ENCODE measurements at places on chromosomes 12 and 14. TPM values are rescaled to one million over a fixed set of nuclear protein-coding genes. Genes with fewer than 3 reads are reported as not detected.

RPGRIP1 gene
- total RNA-seq = 10.4 TPM

CLEC4A gene
- 3.9 TPM for total RNA-seq

POLE gene
- 51.5 TPM for total RNA-seq

FAM186B gene
- total RNA-seq = 0.98 TPM

JAG2 gene
- 15.4 TPM for total RNA-seq

PMCH gene
- not detected for total RNA-seq

DENND5B gene
- 18.7 TPM for total RNA-seq

GALNT16 gene
- total RNA-seq = 8.8 TPM

LMO3 gene
- total RNA-seq = 6.9 TPM

DNA sequence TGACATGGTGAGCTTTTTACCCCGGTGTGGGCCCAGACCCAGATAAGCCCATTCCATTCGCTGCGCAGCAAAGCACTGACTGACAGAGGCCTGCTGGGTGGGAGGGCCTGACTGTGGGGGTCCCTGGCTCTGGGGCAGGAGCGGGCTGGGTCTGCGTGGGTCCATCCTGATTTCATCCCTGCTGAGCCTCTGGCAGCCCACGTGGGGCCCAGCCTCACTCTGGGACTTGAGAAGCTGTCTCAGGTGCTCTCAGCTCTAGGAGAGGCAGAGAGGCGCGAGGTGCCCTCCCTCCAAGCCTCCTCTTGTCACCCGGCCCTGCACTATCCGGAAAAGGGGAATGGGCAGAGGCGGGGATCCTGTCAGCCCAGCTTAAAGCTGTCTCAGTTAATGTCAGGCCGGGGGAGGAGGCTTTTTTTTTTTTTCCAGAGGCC lies 927 bp downstream of the ABCB9 start:
- H3K27me3 ChIP-seq = no peaks in the 10 kb centered on the region
- DNase-seq = no peak
- peaks cover 21% of the 10 kb centered on the region for H3K4me1 ChIP-seq
- H3K4me3 ChIP-seq = peak overlapping the region; percentile 75

DNA sequence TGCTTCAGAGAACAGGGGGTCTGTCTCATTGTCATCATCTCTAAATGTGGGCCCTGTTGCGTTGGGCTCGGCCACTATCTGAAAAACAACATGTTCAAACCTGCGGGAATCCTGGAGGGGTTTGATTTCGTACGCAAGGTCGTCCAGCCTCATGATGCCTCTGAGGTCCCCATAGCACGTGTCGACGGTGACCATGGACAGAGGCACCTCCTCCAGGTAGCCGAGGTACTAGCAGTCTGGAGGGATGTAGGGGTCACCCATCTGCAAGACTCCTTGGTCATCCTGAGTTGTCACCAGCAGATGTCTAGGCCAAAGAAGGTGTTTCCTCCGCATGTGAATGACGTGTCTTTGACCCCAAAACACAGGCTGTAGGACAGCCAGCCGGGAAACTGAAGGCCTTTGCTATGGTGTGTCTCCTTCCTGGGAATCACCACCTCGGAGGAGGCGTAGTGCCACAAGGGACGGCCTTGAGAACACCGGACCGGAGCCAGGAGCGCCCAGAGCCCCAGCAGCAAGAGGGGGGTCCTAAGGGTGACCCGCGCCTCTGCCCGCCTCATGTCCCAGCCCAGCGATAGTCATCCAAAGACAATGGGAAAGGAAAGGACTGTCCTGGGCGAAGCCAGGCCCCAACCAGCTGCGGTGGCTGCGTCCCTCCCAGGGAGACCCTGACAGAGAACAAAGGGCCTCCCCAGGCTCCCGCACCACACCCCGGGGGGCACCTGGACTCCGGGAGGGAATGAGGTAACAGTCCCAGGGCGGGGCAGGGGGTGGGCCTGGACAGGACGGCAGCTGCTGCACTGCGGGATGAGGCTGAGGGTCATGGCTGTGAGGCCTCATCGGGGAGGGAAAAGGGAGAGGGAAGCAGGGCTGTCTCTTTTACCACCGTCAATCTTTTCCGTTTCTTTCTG lies 445.5 kb downstream of the TMEM121 start:
- no peak for DNase-seq
- no peaks in the 10 kb centered on the region for H3K27me3 ChIP-seq
- H3K36me3 ChIP-seq = no peaks in the 10 kb centered on the region
- no peaks in the 10 kb centered on the region for H3K4me1 ChIP-seq

GRCh38 chr12:33944703-33945437 lies 77.4 kb upstream of the ALG10 start:
- no peaks in the 10 kb centered on the region for H3K36me3 ChIP-seq
- no peak for DNase-seq
- no peaks in the 10 kb centered on the region for H3K27me3 ChIP-seq
- H3K27ac ChIP-seq = no peak overlapping the region
- H3K4me1 ChIP-seq = no peaks in the 10 kb centered on the region
- H3K4me3 ChIP-seq = no peak overlapping the region

- no peaks in the 10 kb centered on the region for H3K27me3 ChIP-seq
- H3K4me3 ChIP-seq = no peak overlapping the region
- no peak overlapping the region for H3K27ac ChIP-seq
- no peak for DNase-seq
Observed at GRCh38 chr12:103241184-103241583, 254.6 kb downstream of the C12orf42 start.

DNA sequence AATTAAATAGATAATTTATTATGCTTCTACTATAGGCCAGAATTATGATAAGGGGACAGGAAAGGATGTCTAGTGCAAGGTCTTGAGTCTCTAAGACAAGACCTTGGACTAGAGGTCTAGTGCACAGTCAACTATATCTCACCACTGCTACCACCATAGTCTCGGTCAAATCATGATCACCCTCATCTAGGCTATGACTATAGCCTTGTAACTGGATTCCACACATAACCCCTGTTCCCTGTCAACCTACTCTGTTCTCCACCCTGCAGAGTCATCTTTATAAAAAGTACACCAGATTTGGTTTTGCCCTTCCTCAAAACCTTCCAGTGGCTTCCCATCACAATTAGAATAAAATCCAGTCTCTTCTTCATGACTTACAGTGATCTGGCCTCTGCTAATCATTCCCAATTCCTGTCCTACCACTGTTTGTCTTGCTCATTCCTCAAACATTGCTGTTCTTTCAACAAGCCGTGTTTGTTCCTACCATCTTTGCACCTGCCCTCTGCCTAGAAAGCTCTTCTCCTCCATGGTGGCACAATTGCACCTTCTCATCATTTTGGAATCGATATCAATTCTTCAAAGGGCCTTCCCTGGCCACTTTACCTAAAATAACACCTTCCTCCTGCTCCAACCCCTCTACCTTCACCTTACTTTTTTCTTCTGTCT lies 169.4 kb downstream of the FOXN3 start:
- H3K4me1 ChIP-seq = no peaks in the 10 kb centered on the region
- H3K4me3 ChIP-seq = no peak overlapping the region
- H3K36me3 ChIP-seq = no peaks in the 10 kb centered on the region

DNA sequence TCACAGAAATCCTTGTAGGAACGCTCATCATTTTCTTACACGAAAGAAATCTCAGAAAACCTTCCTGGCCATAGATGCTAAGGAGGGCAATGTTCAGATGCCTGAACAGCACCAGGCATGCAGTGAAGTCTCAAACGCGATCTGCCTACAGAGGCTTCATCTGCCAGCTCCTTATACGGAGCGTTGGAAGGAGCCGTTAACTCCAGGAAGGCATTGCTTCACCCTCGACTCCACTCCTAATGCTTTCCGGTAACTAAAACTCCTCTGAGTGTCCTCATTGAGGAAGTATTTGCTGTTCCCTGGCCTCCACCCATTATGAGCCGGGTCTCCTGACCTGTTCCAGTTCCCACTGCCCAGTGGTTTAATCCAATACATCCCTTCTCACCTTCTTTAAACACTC lies 502.7 kb downstream of the BCL11B start:
- no peaks in the 10 kb centered on the region for H3K36me3 ChIP-seq
- no peak overlapping the region for H3K4me3 ChIP-seq
- no peak for DNase-seq
- no peaks in the 10 kb centered on the region for H3K4me1 ChIP-seq
- no peaks in the 10 kb centered on the region for H3K27me3 ChIP-seq
- no peak overlapping the region for H3K27ac ChIP-seq

DNA sequence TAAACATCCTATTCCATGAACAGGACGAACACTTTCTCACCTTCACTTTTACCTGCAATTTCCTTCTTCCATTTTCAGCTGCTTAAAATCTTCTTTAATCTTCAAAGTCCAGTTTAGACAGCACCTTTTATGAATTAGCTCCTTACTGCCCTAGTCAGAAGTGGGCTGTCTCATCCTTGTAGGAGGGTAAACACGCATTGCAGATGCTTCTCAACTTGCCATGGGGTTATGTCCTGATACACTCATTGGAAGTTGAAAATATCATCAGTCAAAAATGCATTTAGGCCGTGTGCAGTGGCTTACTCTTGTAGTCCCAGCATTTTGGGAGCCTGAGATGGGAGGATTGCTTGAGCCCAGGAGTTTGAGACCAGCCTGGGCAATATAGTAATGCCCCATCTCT lies 35.2 kb downstream of the HMGA2 start:
- no peaks in the 10 kb centered on the region for H3K4me1 ChIP-seq
- no peak overlapping the region for H3K27ac ChIP-seq
- H3K4me3 ChIP-seq = no peak overlapping the region
- no peaks in the 10 kb centered on the region for H3K36me3 ChIP-seq
- no peaks in the 10 kb centered on the region for H3K27me3 ChIP-seq

DNA sequence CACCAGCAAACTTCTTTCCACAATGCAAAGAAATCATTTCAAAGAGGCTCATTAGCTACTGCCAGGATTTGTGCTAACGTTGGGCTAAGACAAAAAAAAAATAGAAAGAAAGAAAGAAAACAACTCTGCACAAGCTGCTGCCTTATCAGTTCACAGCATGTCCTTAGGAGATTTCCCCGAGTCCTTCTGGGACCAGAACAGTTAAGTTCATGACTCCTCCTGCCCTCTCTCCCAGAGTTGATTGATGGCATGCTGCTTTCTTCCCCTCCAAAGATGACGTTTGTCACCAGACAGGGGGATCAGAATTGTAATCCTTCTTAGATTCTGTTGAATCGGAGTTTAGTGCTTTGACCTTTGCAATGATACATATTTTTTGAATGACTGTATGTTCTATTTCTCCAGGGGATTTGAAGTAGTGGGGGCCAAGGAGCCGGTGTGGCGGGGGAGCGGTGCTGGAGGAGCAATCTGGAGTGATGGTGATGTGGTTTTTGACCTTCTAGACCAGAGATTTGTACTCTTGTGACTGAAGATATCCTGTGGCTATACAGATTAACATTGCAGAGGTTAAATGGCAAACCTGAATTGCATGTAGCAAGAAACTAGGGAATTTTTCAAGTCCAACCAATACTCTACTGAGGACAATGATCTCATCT lies 409.2 kb upstream of the TMPO start:
- H3K27me3 ChIP-seq = no peaks in the 10 kb centered on the region
- H3K4me3 ChIP-seq = no peak overlapping the region
- no peak for DNase-seq
- no peaks in the 10 kb centered on the region for H3K4me1 ChIP-seq

DNA sequence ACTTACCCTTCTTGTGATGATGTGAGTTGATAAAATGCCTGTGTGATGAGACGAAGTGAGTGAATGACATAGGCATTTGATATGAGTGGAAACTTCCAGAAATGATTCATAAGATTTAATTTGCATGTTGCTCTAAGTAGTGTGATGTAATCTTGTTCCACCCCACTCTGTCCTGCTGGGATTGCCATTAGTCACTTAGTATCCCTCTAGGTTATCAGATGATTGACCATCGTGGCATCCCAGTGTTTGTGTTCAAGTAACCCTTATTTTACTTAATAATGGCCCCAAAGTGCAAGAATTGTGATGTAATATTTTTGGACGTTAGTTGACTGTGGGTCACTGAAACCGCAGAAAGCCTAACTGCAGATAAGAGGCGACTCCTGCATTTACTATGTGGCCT lies 214.4 kb upstream of the DIO2 start:
- no peaks in the 10 kb centered on the region for H3K36me3 ChIP-seq
- no peaks in the 10 kb centered on the region for H3K4me1 ChIP-seq
- no peak overlapping the region for H3K27ac ChIP-seq
- no peaks in the 10 kb centered on the region for H3K27me3 ChIP-seq

GRCh38 chr12:101642115-101643067 lies 47.6 kb downstream of the MYBPC1 start:
- no peak for DNase-seq
- H3K27ac ChIP-seq = no peak overlapping the region
- no peaks in the 10 kb centered on the region for H3K36me3 ChIP-seq
- H3K4me1 ChIP-seq = no peaks in the 10 kb centered on the region
- no peaks in the 10 kb centered on the region for H3K27me3 ChIP-seq

GRCh38 chr12:26614011-26614616 lies 218.9 kb downstream of the ITPR2 start:
- no peaks in the 10 kb centered on the region for H3K4me1 ChIP-seq
- no peak overlapping the region for H3K4me3 ChIP-seq

GRCh38 chr14:82060219-82060618 lies 526.6 kb upstream of the SEL1L start:
- H3K4me3 ChIP-seq = no peak overlapping the region
- H3K27ac ChIP-seq = no peak overlapping the region
- H3K36me3 ChIP-seq = no peaks in the 10 kb centered on the region

DNA sequence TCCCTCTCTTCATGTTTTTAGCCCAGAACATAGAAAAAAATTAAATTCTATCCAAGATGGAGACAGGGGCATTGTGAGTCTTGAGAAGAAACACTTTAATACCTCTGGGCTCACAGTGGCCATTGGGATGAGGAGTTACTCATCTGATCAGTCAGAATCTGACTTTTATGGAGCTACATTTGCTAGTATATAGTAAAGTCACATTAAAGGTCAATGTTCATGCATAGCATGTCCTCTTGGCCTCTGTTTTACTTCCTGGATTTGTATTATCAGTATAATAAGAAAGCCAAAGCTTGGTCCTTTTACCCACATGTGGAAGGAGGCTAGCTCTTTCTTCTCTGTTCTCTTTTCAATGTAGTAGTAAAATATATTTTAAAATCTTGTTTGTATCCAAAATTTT lies 93.6 kb upstream of the CNOT2 start:
- no peaks in the 10 kb centered on the region for H3K36me3 ChIP-seq
- no peak overlapping the region for H3K4me3 ChIP-seq

- H3K4me3 ChIP-seq = no peak overlapping the region
- no peaks in the 10 kb centered on the region for H3K4me1 ChIP-seq
- DNase-seq = no peak
- H3K36me3 ChIP-seq = no peaks in the 10 kb centered on the region
- no peak overlapping the region for H3K27ac ChIP-seq
Observed at GRCh38 chr12:73341559-73342247, 1069.5 kb downstream of the TRHDE start.

DNA sequence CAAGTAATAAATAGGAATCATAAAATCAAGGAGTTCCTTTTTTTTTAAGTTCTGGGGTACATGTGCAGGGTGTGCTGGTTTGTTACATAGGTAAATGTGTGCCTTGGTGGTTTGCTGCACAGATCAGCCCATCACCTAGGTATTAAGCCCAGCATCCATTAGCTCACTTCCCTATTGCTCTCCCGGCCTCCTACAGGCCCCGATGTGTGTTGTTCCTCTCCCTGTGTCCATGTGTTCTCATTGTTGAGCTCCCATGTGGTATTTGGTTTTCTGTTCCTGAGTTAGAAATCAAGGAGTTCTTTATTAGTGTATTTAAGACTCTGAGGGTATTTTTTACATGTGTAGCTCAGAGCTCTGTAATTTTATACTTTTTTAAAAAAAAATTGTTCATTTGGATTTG lies 86.0 kb downstream of the SCFD1 start:
- DNase-seq = no peak
- no peaks in the 10 kb centered on the region for H3K4me1 ChIP-seq
- peak overlapping the region; percentile 0 for H3K27ac ChIP-seq
- no peaks in the 10 kb centered on the region for H3K27me3 ChIP-seq
- no peak overlapping the region for H3K4me3 ChIP-seq

- DNase-seq = no peak
- H3K27ac ChIP-seq = no peak overlapping the region
- H3K36me3 ChIP-seq = no peaks in the 10 kb centered on the region
- no peaks in the 10 kb centered on the region for H3K27me3 ChIP-seq
Observed at GRCh38 chr12:128840862-128841468, 12.3 kb upstream of the GLT1D1 start.

- no peak for DNase-seq
- no peaks in the 10 kb centered on the region for H3K36me3 ChIP-seq
- no peak overlapping the region for H3K27ac ChIP-seq
Observed at GRCh38 chr14:101134851-101135433, 231.4 kb upstream of the RTL1 start.

All from breast epithelium (tissue), 4 donors.